ENCODE measurements at places on chromosomes 6 and 20.

- H3K27ac ChIP-seq, result peak overlapping the region; percentile 4
- H3K4me1 ChIP-seq, result peaks cover 9% of the 10 kb centered on the region
- no peak overlapping the region for H3K4me3 ChIP-seq
- H3K27me3 ChIP-seq, result no peaks in the 10 kb centered on the region
Measured at GRCh38 chr6:18141805-18142590, 12.9 kb downstream of the TPMT start.

DNA sequence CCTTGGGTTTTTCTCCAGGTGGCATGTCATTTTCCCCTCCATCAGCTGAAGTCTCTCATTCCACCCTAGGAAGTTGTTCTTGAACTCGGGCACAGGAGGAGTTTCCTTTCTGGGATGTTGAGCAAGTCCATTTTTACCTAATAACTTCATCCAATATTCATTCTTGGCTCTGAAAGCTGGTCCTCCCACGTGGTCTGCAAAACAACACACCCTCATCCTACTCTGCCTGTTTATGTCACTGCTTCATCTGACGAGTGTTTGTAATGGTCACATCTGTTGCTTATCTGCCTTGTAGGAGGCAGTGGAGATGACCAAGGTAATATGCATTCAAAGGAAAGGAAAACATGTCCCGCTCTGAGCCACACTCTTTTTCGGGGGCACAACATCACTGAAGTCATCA lies 41.7 kb upstream of the AIG1 start:
- H3K27me3 ChIP-seq, result no peaks in the 10 kb centered on the region
- no peak for DNase-seq
- no peak overlapping the region for H3K27ac ChIP-seq
- H3K4me1 ChIP-seq, result no peaks in the 10 kb centered on the region

DNA sequence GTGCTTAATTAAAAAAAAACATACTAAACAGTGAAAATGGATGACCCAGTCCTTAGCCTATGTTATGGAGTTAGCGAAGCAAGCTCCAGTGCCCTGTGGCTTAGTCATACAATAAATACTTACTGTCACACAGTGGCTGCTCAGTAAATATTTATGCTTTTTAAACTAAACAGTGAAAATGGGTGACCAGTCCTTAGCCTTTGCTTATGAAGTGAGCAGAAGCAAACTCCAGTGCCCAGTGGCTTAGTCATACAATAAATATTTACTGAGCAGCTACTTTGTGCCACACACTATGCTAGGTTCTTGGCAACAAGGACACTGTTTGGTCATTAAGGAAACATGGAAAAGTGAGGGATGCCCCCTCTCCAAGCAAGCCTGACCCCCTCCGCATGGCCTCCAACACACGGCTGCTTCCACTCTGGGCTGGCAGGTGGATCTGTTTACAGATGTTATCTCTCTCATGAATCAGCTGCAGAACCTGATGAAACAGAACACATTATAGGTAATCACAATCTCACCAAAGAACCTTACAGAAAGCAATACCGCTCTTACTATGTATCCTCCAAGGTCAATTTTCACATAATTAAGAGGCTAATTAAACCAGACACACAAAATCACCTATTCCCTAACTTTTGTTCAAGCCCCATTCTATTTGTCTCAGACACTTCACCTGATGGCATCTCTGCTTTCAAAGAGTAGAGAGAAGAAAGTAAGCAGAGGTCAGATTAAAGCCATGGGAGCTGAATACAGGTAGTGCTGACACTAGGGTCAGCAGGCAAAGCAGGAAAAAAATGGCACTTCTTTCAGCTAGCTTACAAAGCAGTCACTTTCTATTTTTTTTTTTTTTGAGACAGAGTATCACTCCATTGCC lies 27.3 kb downstream of the CDK5RAP1 start:
- H3K36me3 ChIP-seq, result peaks cover 21% of the 10 kb centered on the region
- no peaks in the 10 kb centered on the region for H3K27me3 ChIP-seq
- H3K4me3 ChIP-seq, result no peak overlapping the region
- peak overlapping the region; percentile 45 for H3K27ac ChIP-seq
- no peak for DNase-seq

GRCh38 chr6:162331911-162332310 lies 395.7 kb downstream of the PRKN start:
- no peaks in the 10 kb centered on the region for H3K27me3 ChIP-seq
- no peak overlapping the region for H3K27ac ChIP-seq
- no peaks in the 10 kb centered on the region for H3K4me1 ChIP-seq
- DNase-seq, result no peak
- H3K4me3 ChIP-seq, result no peak overlapping the region
- peaks cover 5% of the 10 kb centered on the region for H3K36me3 ChIP-seq

DNA sequence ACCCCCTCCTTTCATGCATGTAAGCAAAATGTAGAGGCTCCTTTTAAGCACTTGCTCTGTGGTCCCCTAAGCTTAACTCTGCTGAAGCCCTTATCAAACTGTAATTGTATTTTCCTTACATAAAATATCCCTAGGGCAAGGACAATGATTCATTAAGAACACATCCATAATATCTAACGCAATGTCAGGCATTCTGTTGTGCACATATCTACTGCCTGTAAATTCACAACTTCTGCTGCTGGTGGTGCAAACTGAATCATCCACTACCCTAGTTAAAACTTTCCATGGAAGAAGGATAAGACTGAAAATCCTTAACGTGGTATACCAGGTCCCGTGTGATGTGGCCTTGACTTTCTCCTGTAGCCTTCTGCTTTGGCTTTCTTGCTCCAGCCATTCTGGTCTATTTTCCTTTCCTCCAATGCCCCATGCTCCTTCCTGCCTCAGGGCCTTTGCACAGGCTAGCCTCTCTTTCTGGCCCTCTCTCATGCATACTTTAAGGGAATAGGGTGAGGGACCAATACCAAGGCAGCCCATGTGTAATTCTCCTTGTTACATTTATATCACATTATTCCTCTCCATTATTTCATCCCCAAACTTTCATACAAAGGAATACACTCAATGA lies 113.6 kb upstream of the ZFP64 start:
- H3K4me1 ChIP-seq, result no peaks in the 10 kb centered on the region
- DNase-seq, result no peak
- no peak overlapping the region for H3K27ac ChIP-seq

- no peak overlapping the region for H3K27ac ChIP-seq
- H3K4me3 ChIP-seq, result no peak overlapping the region
- no peaks in the 10 kb centered on the region for H3K36me3 ChIP-seq
- H3K27me3 ChIP-seq, result peaks cover 16% of the 10 kb centered on the region
Measured at GRCh38 chr20:37935435-37935834, 32.5 kb downstream of the VSTM2L start.
